GM12891 (cell line): ENCODE measurements at places on chromosomes 7 and 10.

- no peak for DNase-seq
Measured at GRCh38 chr7:52639981-52640380, 395.5 kb upstream of the POM121L12 start.

DNA sequence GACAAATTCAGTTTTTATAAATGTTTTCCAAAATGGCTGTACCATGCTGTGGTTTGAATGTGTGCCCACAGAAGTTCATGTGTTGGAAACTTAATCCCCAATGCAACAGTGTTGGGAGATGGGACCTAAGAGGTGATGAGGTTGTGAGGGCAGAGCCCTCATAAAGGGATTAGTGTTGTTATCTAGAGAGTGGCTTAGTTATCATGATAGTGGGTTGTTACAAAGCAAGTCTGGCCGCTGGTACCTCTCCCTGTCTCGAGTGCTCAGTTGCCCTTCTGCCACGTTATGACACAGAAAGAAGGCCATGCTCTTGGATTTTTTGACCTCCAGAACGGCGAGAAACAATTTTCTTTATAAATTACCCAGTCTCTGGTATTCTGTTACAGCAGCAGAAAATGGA, 119.0 kb downstream of the BTAF1 start:
- no peak for DNase-seq

- DNase-seq, result no peak
Measured at GRCh38 chr7:37532636-37533035, 84.0 kb upstream of the ELMO1 start.

GRCh38 chr10:27490807-27491206, 13.3 kb upstream of the RAB18 start:
- DNase-seq, result no peak

DNA sequence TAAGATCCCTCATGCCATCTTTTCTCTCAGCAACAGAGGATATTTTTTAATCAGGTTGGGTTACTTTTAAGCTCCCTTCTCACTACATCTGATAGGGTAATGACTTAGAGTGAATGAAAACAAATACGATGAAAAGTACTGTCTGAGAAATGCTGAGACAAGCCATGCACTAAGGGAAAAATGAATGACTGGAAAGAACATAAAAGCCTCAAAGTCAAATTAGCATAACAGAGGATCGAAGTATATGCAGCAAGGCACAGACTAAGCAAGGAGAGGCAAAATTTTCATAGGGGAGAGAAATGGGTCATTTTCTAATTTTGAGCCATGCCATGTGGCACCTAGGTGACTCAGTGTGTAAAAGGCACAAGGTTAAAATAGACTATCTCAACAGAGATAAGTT, 8.5 kb upstream of the POT1 start:
- DNase-seq, result no peak
